ENCODE measurements at places on chromosomes 5 and 9.

DNA sequence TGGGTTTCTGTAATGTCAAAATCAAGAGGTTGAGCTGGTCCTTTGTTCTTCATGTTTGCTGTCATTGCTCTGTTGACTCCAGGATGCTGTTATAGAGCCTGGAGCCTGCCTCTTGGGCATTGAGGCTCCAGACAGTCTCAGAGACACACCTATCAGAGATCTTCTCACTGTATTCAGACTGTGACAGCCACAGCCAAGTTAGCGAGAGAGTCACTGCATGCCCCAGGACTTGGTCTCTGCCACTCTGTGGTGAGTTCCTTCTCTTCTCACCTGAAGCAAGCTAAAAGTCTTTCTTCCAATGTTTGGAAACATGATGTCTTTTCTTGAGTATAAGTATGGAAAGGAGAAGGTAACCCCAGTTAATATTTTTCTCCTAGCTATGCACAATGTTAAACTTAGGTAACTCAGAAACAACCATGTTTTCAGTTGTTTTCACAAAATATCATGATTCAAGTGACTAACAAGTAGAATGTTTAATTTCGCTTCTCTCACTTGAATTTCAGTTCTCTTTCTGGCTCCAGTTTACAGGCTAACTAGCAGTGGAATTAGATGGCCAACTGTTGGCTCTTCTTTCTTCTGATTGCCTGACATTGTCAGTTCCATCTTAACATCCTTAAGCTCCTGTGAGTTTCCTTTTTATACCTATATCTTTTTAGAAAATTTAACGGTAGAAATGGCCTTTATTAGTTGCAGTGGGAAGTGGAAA, 20.6 kb upstream of the ZFYVE16 start:
- DNase-seq: no peak

DNA sequence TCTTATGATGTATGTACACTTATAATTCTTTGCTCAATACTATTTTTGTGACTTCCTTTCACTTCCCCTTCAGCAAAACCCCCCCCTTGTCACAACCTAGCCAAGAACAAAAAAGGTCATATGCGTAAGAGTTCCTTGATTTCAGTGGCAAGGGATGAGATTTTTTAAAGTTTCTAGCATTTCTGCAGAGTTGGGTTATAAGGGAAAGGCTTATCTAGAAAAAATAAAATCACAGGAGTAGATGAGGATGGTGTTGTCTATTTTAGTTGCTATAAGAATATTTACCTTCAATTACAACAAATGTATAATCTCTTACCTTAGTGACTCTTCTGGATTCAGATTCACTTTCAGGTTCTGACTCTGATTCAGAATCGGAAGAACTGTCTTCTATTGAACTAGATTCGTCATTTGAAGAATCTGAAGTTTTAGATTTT, 184.6 kb downstream of the AP3B1 start:
- DNase-seq: no peak

- DNase-seq: no peak
Observed at GRCh38 chr5:126490167-126490940, 67.1 kb downstream of the GRAMD2B start.

- no peak for DNase-seq
Observed at GRCh38 chr9:129580211-129580915, 40.5 kb downstream of the C9orf50 start.

DNA sequence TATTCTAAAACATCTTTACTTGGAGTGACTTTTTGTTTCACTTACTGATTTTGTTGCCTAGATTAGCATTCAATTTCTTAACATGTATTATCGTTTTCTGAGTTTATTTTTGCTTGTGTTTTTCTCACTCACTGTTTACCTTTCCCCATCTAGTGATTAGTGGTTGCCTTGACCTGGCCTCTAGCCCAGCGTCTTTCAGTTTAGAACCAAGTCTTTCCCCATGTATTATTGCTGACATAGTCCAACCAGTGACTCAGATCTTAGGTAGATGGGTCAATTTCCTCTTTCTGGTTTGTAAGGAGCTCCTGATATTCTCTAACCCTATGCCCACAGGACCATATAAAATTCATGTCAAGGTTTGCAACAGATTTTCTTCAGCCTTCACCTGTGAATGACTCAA, 135.5 kb downstream of the PRR16 start:
- no peak for DNase-seq

DNA sequence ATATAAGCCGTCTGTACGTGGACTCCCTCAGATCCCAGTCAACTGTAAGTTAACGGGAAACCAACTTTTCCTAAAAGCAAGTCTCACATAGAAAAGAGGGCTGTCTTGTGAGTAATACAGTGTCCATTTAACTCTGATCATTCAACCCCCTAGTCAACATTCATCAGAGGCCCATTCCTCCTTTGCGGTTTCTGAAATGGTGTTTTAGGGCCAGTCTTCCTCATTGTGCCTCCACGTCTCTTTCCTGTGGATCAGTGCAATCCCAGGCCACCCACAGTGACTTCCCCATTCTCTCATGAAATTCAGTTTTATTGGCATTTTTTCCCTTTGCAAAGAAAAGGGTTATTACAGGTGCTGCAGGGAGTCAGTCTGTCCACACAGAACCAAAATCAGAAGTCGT, 261.8 kb downstream of the NR3C1 start:
- no peak for DNase-seq

Measured in left renal cortex interstitium (tissue), 4 donors.